Body of pancreas (tissue), 4 donors: ENCODE measurements at places on chromosomes 3 and 15.

- peak; percentile 27 for DNase-seq
These were observed 1064.3 kb upstream of the EPHA6 start for GRCh38 chr3:95750097-95750496.

DNA sequence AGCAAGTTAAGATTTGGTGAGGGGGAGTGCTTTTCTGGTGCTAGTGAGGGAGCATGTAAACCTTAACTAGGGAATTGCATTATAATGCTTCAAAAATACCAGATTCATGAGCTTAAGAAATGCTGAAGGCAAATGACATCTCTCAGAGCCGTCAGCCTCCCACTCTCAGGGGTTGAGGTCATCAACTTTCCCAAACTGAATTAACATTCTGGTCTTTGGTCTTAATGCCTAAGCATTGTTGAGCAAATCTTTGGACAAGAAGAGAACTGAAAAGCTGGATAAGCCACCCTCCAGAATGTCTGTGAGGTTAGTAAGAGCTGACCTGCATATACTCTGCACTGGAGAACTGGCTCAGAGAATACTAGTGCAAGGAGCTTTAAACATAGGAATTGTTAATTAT is 124.9 kb upstream of the GAP43 start:
- no peak for DNase-seq

GRCh38 chr3:133843634-133844033 is 38.0 kb downstream of the SRPRB start:
- no peak for DNase-seq

- no peak for DNase-seq
These were observed 74.4 kb downstream of the AAGAB start for GRCh38 chr15:67180035-67180434.

GRCh38 chr3:65776494-65776893 is 262.2 kb downstream of the MAGI1 start:
- no peak for DNase-seq

GRCh38 chr3:52205727-52206372 is 7.9 kb downstream of the ALAS1 start:
- no peak for DNase-seq

DNA sequence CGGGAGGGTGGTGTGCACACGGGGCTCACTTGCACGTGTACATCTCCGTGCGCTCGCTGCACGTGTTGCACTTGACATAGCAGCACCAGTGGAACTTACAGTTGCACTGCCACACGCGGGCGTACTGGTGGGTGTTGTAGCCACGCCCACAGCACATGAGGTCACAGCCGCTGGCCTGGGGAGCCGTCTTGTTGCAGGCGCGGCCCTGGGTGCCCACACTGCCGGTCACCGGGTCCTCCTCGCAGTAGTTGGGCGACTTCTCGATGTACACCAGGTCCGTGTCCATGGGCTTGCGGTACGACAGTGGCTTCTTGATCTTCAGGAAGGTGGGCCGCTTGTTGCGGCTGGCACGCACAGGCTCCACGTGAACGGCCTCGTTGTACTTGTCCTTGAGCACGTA is 61.0 kb downstream of the WNT7A start:
- no peak for DNase-seq

- DNase-seq, result peak; percentile 93
These were observed 4.3 kb downstream of the PFKFB4 start for GRCh38 chr3:48552111-48552951.

DNA sequence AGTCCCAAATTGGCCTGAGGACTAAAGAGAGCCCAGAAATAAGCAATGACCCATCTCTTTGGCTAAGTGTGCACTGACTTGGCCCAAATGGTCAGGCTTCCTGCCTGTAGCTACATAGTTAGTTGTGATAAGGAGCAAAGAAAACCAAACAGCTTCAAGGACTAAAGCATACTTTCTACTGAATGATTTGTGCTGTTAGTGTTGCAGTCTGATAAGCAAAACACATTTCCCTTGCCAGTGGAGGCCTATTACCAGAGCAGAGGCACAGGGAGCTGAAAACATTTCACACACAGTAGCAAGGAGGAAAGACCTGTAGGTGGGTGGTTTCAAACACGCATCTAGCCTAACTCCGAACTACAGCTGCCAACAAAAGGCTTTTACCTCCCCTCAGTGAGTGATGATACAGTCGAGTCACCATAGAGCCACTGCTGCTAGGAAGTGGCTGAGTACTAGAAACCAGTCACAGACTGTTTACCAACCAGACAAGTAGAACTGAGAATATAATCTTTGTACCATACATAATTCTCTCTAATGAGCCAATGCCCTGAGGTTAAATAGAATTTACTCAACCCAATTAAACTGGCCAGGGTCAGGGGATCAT is 222.3 kb upstream of the THBS1 start:
- DNase-seq, result peak; percentile 58

- no peak for DNase-seq
These were observed 35.3 kb upstream of the CDCP1 start for GRCh38 chr3:45181496-45181895.

DNA sequence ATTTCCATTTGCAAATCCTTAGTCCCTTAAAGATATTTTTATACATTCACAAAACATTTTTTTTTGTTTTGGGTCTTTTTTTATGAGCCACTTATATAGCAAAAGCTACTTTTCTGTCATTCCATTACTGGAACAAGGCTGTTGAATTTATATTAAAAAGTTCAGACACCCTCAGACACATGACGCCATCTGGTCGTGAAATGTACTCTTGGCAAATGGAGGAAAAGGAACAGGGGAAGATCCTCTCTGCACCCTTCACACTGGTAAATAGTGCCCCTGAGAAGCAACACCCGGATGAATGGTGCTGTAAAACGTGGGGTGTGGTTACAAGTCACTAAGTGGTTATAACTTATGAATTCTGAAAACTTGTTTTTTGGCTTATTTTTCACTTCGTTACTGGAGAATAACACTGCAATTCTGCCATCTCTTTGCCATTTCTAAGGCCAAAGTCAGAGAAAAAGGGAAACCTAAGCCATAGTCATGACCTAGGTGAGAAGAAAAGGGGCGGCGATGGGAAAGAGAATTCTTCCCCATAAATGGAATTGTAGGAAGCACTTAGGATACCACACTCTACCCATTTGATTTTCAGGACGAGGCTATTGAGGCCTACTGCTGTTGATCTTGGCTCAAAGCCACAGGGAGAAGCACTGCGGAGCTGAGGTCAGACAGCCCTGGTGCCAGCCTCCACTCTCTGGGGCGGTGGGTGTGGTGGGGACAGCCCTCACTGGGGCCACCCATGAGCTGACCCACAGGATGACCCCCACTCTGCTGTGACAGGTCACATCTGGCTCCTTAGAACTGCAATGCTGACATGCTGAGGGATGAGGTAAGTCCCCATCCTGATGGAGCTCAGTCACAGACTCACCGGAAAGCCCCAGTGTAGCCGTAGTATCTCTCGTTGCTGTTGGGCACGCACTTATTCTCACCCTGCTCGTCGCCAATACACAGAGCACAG is 21.9 kb downstream of the LTF start:
- DNase-seq, result peak; percentile 51

DNA sequence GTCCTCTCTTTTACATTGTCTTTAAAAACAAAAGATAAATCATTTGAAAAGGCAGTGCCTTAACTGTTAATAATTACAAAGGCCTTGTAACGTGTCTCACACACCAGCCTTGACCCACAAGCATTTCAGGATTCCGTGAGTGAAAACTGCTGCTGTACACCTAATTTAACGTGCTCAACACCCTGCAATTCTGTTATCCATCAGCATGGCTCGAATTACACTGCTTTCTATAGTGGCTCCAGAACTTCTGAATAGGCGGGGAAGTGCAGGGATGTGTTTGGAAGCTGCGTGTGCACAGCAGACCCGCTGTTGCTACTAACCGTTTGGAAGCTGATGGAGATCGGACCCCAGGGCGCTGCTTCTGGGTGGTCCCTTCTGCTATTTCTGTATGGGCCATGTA is 9.9 kb upstream of the ETFA start:
- no peak for DNase-seq

- DNase-seq, result peak; percentile 99
These were observed at the start of gene EPM2AIP1 for GRCh38 chr3:36992806-36993325. EPM2AIP1 (minus strand) TSS chr3:36993131; CDS start chr3:36993077, 54 bp downstream.

DNA sequence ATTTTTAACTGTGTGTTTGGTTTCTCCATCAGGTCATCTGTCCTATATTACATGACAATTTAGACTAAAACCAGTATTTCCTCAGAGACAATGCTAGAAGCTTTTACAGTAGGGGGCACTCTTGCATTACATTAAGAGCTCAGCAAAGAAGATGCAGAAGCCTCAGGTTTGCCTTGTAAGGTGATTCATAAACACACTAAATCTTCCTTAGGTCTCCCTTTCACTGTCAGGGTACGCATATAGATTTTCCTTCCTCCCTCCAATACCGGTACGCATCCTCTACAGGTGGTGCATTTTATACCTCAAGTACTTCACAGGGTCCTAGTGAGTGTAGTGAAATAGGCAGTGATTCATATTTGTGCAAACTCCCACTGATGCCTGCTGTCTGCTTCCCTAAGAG is 46.5 kb downstream of the CD86 start:
- peak; percentile 56 for DNase-seq

GRCh38 chr3:74751775-74752174 is 137.3 kb upstream of the CNTN3 start:
- DNase-seq, result no peak

- DNase-seq, result no peak
These were observed 9.2 kb downstream of the ALCAM start for GRCh38 chr3:105375750-105376511.
